ENCODE measurements at places on chromosomes 12 and 14.

DNA sequence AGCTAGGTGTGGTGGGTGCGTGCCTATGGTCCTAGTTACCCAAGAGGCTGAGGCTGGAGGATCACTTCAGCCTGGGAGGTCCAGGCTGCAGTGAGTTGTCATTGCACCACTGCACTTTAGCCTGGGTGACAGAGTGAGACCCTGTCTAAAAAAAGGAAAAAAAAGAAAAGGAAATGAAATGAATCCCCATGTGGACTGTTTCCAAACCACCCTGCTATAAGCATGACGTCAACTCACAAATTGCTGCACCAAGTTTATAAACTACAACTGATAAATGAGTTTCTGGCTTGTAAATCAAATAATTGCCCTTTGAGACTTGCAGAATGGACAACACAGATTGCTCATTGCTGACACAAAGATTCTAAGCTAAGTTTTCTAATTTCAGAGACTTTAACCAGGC lies 51.0 kb upstream of the STK38L start:
- DNase-seq: no peak

GRCh38 chr12:132163041-132163910 lies 19.0 kb downstream of the NOC4L start:
- no peak for DNase-seq

GRCh38 chr12:53069621-53070410 lies 9.4 kb downstream of the SPRYD3 start:
- no peak for DNase-seq

DNA sequence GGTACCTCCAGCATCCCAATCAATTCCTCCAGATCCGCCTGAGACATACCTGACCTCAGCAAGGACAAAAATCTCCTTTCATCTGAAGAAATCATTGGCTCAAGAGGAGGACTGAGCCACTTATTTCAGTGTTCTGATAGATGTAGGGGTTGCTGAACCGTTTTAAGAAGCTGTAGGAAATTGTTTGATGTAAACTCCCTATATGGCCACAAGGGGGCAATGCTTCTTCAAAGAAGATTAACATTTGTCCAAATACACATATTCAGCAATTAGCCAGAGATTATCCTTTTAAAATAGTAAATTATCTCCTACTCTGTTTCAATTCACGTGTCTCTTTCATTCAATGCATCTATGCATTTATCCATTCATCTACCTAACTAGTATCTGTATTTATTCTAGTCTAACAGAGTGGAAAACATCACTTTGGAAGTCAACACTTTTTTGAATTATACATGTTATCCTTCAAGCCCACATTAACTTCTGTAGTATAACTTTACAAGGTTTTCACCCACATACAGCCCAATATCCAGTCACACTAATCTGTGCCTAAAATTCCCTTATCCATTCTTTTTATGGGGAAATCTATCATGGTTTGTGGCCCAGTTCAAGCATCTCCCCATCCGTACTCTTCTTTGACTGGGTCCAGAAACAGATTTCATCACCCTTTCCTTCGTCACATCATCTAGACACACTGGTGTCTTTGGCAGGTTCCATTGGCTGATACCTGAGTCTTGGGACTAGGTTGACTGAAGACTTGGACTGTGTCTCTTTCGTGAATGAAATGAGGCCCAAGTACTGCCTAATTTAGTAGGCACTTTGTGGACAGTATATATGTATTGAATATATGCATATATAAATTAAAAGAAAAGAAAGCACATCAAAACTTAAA lies 411.0 kb upstream of the OR4E1 start:
- peak; percentile 14 for DNase-seq

GRCh38 chr14:30853946-30854345 lies 20.4 kb upstream of the COCH start:
- no peak for DNase-seq

DNA sequence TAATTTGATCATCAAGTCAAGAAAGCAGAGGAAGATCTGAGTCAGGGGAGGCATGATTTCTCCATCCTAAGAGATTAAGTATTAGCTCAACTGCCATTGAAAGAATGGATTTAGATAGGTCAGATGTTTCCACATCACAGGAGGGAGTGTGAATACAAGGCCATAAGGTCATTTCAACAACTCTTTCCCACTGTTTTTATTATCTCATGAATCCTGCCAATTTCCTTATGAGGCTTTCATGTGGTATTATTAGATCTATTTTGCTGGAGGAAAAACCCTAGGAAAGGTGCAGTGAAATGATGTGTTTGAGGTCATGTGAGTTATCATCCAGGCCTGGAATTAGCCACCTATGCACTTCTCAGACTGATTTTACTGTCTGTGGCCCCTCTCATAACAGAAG lies 269.0 kb downstream of the NOVA1 start:
- no peak for DNase-seq

All from NCI-H1092 treated with DMSO at 0.1 percent for 48 hours (cell line).